ENCODE measurements at places on chromosomes 5 and 9.

DNA sequence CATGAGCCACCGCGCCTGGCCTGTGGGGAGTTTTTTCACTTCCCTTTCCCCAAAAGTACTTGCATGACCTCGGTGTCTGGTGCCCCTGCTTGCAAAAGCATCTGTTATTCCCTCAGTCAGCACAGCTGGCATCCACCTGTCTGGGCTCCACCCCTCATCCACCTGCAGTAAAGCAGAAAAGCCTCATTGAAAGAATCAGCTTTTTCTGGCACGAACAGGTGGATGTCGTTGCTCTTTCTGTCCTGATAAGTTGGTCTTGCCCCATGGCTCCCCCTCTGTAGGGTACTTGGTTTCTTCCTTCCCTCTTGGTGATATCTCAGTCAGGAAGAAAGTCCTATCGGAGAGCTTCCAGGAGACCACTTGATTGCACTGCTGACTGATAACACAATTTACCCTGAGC, 37.4 kb downstream of the WWC1 start:
- DNase-seq: peak; percentile 56

- peak; percentile 31 for DNase-seq
These were observed 663 bp downstream of the ISOC1 start for GRCh38 chr5:129094924-129095899.

DNA sequence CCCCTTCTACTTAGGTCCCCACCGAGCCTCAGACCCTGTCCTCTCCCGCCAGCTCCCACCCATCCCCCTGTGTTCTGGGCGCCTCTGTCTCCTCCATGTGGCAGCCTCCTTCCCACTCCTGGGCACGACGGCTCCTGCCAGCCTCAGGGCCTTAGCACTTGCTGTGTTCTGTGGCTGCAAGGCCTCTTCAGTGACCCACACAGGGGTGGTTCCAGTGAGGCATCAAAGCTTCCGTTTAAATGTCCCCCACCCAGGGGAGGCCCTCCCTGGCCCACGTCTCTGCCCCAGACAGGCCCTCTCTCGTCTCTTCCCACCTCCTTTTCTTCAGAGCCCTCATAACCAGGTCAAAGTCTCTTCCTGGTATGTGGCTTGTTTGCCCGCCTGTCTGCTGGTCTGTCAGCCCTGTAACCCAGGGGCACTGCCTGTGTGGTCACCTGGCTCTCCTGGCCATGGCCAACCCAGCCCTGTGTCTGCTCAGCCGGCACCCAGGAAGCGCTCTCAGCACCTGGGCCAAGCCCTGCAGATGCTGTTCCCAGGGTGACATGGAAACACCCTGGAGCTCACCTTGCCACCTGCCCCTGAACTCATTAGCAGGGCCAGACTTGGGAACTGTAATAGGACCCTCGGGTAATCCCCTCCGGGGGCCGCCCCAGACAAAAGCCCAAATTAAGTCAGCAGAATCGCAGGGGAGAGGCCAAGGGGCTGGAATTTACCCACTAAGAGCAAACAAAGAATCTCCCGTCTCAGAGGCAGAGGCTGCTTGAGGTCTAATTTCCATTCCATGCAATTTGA, 33.7 kb downstream of the LHX3 start:
- no peak for DNase-seq

GRCh38 chr5:92455011-92455410, 1071.9 kb upstream of the ARRDC3 start:
- DNase-seq: no peak

- DNase-seq: no peak
These were observed 18.5 kb downstream of the FBXW2 start for GRCh38 chr9:120774719-120775118.

DNA sequence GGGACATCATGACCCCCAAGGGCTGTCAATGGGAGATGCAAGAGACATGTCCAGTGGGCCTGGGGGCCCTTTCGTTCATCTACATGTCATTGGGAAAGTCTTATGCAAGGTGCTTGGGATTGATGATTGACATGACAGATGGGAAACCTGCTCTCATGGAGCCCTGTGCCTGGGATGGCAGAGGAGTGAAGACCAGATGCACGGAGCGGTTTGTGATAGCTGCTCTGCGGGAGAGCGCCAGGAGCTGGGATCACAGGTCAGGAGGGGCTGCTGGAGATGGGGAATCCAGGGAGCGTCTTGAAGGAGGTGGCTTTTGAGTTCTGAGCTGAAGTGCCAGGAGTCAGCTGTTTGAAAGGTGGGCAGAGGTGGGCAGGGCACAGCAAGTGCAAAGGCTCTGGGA, 104.3 kb downstream of the FGF18 start:
- no peak for DNase-seq

GRCh38 chr5:126624534-126624933, 23.8 kb downstream of the PHAX start:
- DNase-seq: peak; percentile 94

DNA sequence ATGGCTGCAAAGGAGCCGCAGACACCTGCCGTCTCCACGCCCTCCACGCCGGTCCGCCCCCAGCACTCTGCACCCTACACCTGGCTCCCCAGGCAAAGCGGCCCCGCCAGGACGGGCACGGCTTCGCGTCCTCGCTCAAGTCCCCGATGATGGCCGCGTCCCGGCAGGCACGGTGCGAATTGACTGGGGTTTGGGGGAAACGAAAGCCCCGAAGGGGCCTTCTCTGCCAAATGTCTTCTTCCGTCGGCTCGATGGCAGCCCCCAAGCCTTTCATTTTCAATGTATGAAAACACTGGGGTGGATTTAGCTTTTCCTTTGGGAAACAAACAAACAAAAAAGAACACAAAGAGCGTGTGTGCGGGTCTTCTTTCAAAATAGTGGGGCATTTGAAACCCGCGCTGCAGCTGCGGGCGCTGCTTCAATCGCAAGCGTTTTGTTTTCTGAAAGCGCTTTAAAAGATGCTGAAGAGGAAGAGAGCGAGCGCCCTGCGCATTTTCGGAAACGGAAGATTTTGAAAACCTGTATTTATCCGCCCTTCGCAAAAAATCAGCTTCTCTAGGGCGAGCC, 160.0 kb downstream of the RMI1 start:
- peak; percentile 18 for DNase-seq

DNA sequence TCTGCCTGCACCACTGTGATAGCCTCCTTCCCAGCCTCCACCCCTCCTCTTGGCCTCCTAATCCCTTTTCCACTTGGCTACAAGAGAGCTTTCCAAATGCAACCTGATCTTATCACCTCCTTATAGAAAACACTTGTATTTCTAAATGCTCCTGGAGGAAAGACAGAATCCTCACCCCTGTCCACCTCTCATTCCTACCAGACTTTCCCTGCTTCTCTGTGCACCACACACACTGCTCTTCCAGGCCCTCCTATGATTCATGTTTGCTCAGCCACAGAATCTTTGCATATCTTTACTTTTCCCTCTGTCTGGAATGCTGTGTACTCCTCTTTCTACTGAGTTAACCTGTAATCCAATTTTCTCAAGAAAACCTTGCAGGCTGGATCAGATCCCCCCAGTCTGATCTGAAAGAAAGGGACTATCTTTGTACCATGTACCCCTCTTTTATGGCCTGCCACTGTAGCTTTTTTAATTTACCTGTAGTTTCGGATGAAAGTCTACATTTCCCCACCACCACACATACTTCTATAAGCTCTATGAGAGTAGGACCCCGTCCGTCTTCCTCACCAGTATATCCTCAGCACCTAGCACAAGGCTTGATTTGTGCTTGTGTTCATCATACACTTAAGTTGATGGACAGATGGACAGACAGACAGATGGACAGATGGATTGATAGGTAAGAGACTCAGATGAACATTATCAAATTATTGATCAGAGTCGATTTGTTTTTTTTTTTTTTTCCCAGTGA, 95.3 kb downstream of the GALNT10 start:
- peak; percentile 81 for DNase-seq

GRCh38 chr9:116767219-116767618, 80.1 kb downstream of the TRIM32 start:
- no peak for DNase-seq

GRCh38 chr5:65018763-65019162, 250.0 kb downstream of the CWC27 start:
- DNase-seq: no peak

- peak; percentile 12 for DNase-seq
These were observed 570.4 kb upstream of the ST8SIA4 start for GRCh38 chr5:101473483-101473882.

All from IMR-90 (cell line).